ENCODE measurements at places on chromosomes 13 and 19.

DNA sequence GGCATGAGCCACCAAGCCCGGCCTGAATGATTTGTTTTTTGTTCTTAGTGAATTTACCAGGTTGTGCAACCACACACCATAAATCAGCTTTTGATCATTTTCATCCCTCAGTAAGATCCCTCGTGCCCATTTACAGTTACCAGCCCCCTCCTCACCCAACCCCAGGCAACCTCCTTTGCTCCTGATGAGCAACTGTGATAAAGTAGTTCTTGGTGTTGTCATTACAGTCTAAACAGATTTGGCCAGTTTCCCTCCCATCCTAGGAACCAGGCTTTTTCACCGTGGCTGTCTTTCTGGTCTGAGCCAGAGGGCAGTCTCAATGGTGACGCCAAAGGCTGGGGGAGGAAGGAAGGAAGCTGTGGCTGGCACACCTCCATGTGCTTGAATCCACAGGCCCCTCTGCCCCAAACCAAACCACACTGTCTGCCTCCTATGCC is 61.2 kb upstream of the WDFY2 start:
- DNase-seq: no peak

DNA sequence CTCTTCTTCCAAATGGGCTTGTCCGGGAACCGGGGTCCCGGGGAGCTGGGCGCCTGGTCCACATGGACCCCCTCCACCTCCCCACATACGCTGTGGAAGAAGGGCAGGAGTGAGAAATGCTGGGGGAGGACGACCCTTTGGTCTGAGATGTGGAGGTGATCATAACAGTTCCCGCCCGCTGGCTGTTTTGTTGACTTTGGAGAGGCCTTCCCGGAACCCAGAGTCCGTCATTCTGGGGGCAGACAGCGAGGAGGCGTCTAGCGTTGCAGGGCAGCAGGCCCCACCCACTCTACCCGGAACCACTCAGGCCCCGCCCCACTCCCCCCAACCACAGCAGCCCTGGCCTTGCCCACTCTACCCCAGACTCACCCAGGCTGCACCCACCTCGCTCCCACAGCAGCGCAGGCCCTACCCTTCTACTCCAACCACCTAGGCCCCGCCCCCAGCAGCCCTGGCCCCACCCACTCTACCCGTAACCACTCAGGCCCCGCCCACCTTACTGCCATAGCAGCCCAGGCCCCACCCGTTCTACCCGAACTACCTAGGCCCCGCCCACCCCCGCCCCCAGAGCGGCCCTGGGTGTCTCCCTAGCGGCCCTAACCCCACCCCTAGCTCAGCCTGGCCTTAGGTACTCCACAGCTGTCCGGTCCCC is 7.1 kb downstream of the GPR108 start:
- DNase-seq: no peak

DNA sequence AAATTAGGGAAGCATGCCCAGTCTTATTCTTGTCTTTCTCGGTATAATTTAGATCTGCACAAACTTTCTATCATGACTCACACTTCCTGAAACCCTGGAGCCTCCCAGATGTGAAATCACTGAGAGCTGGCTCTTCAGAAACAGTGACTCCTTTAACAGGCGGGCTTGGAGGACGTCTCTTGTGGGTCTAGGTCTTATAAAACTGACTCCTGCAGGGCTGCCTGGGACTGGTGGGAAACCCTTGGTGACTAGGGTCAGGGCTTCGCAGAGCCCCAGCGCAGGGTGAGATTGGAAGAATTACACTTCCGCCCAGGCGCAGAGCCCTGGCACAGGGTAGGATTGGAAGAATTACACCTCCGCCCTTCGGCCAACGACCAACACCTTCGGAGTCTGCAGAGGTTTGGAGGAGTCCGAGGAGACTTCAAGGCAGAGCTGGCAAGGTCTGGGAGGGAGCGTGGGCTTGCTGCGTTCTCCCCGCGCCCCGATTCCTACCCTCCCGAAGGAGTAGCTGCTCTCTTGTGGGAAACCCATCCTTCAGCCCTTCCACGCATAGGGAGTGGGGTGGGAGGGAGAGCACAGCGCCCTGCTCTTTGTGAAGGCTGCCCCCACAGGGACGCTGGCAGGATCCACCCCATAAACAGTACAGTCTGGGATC is 43.4 kb upstream of the MAP3K10 start:
- no peak for DNase-seq

GRCh38 chr13:40993987-40994386 is 25.1 kb downstream of the ELF1 start:
- no peak for DNase-seq

DNA sequence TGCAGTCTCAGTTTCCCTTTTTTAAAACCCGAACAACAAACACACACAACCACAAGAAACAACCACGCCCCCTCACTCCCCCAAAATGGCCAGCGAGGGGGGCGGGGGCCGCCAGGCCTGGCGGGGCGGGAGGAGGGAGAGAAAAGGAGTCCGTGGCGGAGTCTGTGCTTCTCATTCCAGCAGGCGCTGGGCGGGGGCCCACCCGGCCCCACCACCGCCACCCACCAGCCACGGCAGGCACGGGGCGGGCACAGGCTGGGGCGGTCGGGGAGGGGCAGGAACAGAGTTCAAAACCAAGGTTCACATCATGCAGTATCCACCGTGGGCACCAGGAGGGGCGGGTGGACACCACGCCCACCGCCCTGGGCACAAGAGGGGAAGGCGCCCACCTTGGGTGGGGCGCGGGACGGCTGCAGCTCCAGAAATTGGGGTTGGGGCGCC is 12.9 kb downstream of the DPF1 start:
- no peak for DNase-seq

DNA sequence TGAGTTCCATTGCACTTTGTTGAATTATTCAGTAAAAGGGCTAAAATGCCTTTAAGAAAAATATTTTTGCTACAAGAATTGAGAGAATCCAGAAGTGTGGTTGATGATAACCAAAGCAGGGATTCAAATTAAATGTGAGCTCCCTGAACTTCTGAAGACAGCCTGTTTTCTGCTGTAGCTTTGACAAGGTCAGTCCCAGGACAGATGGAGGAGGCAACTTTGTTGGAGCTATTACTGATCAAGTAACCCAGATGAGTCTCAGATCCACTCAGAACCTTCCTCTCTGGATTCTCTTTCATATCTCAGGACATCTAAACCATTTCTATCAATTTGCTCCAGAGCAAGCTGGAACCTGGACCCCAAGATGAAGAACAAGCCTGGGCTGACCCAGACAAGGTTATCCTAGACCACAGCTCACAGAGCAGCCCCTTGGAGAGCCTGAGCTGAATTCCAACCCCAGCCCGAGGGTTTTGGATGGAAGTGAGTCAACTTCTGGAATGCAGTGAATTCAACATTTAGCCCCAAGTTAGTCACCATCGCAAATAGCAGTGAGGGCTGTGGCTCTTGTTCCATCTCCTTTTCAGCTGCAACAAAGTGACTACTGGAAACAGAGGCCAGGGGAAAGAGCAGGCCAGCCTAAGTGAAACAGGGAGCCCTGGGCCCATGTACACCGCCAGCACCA is 137.8 kb upstream of the TSC22D1 start:
- DNase-seq: no peak

DNA sequence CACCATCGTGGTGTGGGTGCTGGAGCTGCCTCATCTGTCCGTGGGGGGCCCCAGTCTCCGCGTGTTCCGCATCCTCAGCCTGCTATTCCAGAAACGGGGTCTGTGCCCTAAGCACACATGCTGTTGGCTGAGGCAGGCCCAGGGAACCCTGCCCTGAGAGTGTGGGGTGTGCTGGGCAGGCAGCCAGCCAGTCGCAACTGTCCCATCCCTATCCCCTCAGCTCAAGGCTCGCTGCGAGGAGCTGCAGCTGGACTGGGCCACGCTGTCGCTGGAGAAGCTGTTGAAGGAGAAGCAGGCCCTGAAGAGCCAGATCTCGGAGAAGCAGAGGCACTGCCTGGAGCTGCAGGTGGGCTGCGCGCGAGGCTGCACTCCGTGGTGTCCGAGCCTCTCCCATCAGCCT is 21.9 kb downstream of the PLEKHJ1 start:
- no peak for DNase-seq

GRCh38 chr19:17405250-17406045 is at the start of gene BST2:
Gene BST2 (minus strand): TSS chr19:17405630. CDS start chr19:17405575, 55 bp downstream.
- DNase-seq: no peak

DNA sequence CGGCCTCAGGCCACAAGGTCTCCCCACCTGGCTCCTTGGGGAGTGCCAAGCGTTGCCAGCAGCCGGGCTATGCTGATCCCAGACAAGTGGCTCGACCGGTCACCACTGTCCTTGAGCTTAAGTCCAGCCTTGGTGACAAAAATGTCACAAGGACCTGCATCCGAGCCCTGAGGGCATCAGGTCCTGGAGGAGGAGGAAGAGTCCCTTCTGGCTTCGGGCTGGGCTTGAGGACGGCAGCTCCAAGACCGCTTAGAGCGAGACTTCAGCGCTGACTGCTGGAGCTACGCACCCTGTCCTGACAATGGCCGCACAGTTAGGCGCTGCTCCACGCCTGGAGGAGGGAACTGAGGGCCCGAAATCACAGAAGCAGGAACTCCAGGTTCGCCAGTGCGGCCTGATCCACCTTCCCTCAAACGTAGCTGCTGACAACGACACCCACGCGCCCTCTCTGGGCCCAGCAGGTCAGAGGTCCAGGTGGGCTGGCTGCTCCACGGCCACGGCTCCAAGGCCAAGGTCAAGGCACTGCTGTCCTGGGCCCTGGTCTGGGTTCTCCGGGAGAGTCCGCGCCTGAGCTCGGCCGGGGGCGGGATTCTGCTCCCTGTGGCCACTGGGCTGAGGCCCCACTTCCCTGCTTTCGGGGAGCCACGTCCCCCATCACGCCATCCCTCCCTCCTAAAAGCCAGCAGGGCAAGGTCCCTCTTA is 7.0 kb downstream of the SBNO2 start:
- DNase-seq: no peak

DNA sequence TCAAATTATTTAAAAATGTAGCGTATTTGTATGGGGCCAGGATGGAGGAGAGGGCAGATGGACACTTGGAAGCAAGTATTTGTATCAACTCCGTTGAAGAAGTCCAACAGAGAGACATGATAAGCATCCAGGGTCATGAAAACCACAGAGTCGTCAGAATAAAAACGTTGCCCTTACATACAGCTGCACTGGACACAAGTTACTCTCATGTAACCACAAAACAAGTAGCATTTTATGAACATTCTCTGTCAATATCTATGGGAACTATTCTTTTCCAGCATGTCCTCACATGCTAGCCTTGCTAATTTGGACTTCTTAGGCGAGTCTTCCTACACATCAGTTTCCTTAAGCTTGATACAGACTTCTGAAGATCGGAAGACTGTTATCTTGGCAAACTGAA is 35.0 kb downstream of the EFNB2 start:
- no peak for DNase-seq

- DNase-seq: no peak
These were observed 4.5 kb downstream of the LILRB3 start for GRCh38 chr19:54218259-54218658.

GRCh38 chr13:42076309-42076713 is 27.9 kb downstream of the DGKH start:
- DNase-seq: no peak

- no peak for DNase-seq
These were observed 102.1 kb downstream of the INSR start for GRCh38 chr19:7191946-7192691.

DNA sequence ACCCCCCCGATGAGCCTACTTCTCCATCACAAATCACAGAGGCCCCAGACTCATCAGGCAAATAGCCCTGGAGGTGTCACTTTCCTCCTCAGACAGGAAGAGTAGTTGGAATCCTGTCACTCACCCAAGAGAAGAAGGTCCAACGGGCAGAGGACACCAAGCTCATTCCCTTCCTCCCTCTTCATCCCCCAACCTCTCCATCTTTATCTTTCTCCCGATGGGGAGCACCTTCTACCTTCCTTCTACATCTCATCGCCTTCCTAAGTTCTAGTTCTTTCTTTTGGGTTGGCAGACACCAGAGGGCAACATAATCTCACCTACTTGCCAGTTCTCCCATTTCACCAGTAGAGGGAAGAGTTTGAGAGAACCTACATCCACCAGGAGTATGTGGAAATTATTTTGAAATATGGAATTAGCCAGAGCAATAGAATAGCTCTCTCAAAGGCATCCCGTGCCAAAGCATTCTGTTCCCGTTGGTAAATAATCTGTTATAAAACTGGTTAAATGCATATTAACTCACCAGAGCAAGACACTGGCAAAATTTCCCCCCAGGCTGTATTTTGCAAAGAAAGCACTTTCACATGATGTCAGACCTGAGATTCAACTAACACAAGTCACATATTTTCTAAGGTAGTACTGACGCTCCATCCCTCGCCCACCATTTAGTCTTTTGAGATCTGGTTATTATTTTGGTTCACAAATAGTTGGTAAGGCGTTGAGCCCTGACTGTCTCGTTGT is 55.0 kb downstream of the ZIC5 start:
- peak; percentile 40 for DNase-seq

GRCh38 chr13:77338329-77338728 is 11.4 kb upstream of the MYCBP2 start:
- no peak for DNase-seq

- DNase-seq: no peak
These were observed 733.9 kb upstream of the KLHL1 start for GRCh38 chr13:70842062-70842644.

- no peak for DNase-seq
These were observed 280.0 kb downstream of the SHISA2 start for GRCh38 chr13:25771641-25772478.

- no peak for DNase-seq
These were observed 330.5 kb upstream of the KLF12 start for GRCh38 chr13:74464670-74465069.

DNA sequence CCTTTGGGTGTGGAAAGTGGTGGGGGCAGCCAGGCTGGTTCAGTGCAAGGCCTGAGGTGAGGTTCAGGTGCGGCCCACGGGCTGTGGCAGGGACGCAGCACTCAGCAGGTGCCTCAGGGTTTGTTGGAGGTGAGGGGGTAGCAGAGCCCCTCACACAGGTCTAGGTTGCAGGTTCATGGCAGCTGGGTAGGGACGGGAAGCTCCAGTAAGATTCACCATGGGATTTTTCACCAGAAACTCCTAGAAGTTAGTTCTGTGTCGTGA is 14.0 kb downstream of the MCF2L start:
- DNase-seq: no peak

GRCh38 chr13:28622286-28622685 is 36.6 kb upstream of the POMP start:
- no peak for DNase-seq

DNA sequence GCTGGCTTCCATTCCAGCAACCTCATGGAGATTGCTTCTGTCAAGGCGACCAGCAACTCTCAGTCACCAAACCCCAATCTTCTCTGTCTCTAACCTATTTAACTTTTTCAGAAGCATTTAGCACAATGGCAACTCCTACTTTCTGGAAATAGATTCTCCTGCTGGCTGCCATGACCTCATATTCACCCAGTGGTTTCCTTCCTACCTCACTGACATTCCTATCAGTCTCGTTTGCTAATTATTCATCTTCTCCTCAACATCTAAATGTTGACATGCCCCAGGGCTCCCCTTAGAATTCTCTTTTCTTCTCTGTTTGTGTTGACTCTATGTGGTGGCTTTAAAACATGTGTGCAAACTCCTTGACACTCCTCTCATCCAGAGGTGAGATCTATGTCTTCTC is 106.7 kb downstream of the OLFM4 start:
- DNase-seq: no peak

- DNase-seq: peak; percentile 27
These were observed 95.1 kb downstream of the RAB20 start for GRCh38 chr13:110466266-110466915.
